Purkinje cell (primary cell): ENCODE measurements at places on chromosomes 2 and 18. TPM values are rescaled to one million over a fixed set of nuclear protein-coding genes. Genes with fewer than 3 reads are reported as not detected.

Gene PNPT1
- 24.4 and 35.1 TPM in 2 replicates for polyA plus RNA-seq

Gene CPO
- polyA plus RNA-seq = 0.20 TPM in 1 of 2 replicates, not detected in the other

Gene MAPK4
- polyA plus RNA-seq = 4.3 and 5.9 TPM in 2 replicates

Gene C1QL2
- polyA plus RNA-seq = not detected in 2 replicates

Gene SP9
- polyA plus RNA-seq = 0.22 TPM in 1 of 2 replicates, not detected in the other

Gene AGXT
- polyA plus RNA-seq = not detected in 2 replicates

Gene ANKRD30BL
- polyA plus RNA-seq = 0.35 TPM in 1 of 2 replicates, not detected in the other

Gene PCARE
- 0.22 TPM in 1 of 2 replicates, not detected in the other for polyA plus RNA-seq

Gene APLF
- polyA plus RNA-seq = 1.5 TPM in 1 of 2 replicates, not detected in the other

Gene CHRND
- polyA plus RNA-seq = not detected in 2 replicates

Gene NTSR2
- 1.7 and 3.4 TPM in 2 replicates for polyA plus RNA-seq

Gene NMS
- not detected in 2 replicates for polyA plus RNA-seq

Gene ALPG
- polyA plus RNA-seq = not detected in 2 replicates

Gene IGFBP5
- 2.0 and 5.2 TPM in 2 replicates for polyA plus RNA-seq

Gene RGPD3
- polyA plus RNA-seq = 0.49 TPM in 1 of 2 replicates, not detected in the other

Gene FOXD4L1
- not detected in 2 replicates for polyA plus RNA-seq

Gene TNFAIP6
- polyA plus RNA-seq = 0.17 and 1.4 TPM in 2 replicates

Gene IL36B
- polyA plus RNA-seq = not detected in 2 replicates

Gene KHK
- 0.28 and 1.3 TPM in 2 replicates for polyA plus RNA-seq

Gene SMARCAL1
- 3.3 and 6.3 TPM in 2 replicates for polyA plus RNA-seq

Gene GTF2A1L
- not detected in 2 replicates for polyA plus RNA-seq
